Stimulated activated CD8-positive, alpha-beta memory T cell treated with anti-CD3 and anti-CD28 coated beads, Interleukin-7, amount 100 ng/mL, for 1 hour (primary cell): ENCODE measurements at places on chromosomes 1 and 21.

- DNase-seq: no peak
These were observed 10.9 kb upstream of the IFI16 start for GRCh38 chr1:158998781-158999161.

GRCh38 chr1:193462629-193463320 lies 276.4 kb upstream of the B3GALT2 start:
- DNase-seq: no peak

- DNase-seq: no peak
These were observed 151.5 kb downstream of the FCRL5 start for GRCh38 chr1:157400766-157401165.

DNA sequence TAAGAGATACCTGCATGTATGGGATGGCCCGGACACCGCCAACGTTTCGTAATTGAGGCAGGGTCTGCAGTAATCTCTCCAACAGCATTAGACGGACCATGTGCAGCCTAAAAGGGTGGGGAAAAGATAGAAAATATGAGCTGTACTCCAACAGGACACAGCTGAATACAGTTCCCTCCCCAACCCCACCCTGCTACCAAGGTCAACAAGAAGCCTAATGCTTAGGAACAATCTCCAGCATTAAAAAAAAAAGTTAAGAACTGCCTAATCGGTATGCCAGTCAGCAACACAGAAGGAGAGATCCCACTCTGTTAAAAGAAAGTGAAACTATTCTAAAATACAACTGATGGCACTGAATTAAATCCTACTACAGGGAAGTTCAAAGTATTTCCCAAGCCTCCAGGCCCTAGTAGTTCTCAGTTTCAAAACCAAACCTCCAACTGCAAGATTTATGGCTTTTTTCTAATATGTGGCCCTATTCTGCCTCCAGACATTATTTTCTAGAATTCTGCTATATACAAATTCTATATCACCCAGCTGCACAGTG lies 81.0 kb downstream of the UBR4 start:
- no peak for DNase-seq

DNA sequence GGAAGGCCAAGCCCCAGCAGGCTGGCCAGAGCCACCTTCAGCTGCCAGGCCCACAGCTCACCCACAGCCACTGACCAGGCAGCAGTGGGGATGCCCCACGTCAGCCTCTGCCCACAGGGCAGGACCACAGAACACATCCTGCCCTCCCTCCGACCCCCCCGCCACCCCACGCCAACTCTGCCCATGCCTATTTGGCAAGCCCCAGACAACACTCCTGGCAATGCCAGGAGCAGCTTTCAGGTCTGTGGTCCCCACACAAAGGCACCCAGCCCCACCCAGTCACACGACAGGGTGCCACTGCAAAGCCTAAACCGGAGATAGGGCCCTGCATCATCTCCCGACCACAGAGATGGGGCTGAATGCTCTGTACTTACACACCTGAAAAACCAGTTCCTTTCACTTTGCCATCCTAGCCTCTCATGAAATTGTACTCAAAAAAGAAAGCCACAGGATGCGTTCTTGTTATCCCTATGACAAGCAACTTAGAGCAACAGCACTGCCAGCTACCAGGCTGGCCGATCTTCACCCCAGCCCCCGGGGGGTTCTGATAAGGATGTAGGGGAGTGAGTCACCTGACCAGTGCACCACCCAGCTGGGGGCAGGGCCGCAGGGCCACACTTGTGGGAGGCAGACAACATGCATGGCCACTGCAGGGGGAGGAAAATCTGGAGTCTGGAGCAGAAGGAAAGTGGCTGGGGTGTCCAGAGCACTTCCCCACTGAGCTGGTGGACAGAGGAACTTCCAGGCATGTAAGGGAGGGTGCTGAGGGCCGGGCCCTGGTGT lies 36.2 kb downstream of the UBE2G2 start:
- peak; percentile 12 for DNase-seq

DNA sequence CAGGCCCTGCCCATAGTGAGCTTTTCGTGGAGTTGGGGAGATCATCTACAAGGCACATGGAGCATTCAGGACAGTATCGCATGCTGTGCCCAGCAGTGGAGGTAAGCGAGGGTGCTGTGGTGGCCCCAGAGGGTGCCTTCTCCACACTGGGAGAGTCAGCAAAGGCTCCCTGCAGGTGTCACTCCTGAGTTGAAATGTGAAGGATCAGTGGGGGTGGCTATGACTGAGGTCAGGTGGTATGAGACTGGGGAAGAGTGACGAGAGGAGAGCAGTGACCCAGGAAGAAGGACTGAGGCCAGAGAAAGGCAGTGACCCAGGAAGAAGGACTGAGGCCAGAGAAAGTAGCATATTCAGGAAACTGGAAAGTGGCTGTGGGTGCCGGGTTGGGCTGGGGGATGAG lies 53.0 kb downstream of the SPAG17 start:
- DNase-seq: no peak

DNA sequence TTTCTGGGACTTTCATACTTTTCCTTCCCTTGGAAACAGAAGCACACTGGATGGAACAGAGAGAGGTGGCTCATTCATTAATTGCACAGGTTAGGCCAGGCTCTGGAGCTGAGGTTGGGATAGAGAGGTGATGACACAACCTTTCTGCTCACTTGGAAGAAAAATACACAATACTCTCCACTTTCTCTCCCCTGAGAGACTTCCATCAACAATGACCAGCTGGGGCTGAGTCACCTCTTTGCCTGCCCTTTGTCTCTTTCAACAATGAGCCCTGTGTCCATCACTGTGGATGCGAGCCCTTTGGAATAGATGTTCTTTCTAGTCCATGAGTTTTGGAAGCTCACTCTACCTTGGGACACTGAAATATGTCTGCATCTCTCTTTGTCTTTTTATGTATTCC lies 43.1 kb downstream of the ATP2B4 start:
- no peak for DNase-seq

GRCh38 chr1:2269193-2269921 lies 41.2 kb downstream of the SKI start:
- no peak for DNase-seq

DNA sequence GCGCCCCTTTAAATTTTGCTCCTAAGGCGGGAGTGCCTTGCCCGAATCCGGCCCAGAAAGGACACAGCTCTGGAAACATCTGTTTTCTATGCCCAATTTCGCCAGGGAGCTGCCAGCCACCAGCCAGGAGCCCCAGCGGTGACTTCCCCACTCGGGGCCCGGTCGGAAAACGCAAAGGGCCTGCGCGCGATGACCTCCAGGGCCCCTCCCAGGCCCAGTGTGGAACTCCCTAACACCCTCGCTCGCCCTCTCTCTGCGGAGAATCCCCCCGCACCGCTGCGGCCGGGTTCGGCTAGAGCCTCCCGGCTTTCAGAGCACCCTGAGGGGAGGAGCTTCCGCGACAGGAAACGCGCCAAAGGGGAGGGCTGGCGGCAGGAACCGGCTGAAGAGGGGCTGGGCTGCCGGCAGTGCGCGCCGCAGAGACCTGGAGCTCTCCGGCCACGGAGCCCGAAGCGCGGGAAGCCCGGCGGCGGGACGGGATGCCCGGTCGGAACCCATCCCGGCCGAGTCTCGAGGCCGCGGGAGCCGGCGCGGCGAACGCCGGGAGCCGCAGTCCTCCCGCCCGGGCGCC lies 505 bp downstream of the CLSPN start:
- peak; percentile 53 for DNase-seq

GRCh38 chr1:40622936-40623629 lies 42.4 kb downstream of the RIMS3 start:
- no peak for DNase-seq

- DNase-seq: no peak
These were observed 18.3 kb upstream of the PHTF1 start for GRCh38 chr1:113777561-113777960.

- DNase-seq: no peak
These were observed 408.0 kb upstream of the KAZN start for GRCh38 chr1:14190508-14190907.

DNA sequence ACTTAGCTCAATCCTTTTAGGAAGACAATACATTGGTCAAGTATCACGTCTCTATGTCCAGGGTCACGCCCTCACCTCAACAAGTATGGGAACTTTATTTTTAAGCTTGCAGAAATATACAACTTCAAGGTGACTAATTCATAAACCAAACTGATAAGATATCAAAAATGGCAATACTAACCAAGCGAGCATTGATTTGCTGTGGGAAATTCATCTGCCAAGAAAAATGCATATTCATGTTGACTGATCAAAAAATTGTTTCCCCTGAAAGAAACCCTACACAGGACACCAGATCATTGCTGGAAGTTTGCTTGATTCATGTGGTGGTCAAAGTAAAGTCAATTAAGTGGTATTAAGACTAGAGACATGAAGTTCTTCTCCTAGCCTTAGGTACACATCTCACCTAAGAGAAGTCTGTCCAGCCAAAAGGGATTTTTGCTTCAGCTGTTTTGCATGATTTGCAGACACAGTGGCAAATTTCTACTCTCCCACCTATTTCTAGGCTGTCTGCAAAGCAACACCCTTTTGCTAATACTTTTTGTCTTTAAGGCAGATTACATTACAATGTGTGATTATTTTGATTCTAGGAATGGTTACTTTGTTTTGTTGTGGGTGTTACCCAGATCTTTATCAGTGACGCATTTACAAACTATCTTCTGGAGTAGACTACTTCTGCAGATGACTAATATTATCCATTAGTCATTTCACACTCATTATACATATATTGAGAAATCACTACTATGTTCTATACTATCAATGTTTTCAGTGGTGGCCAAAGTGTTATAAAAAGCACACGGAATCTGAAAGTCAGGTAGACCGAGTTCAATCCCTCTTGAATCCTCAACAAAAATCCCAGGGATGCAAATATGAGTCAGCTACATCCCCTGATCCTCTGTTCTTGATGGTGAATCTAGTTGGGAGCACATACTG lies 12.4 kb downstream of the SAMSN1 start:
- DNase-seq: no peak

DNA sequence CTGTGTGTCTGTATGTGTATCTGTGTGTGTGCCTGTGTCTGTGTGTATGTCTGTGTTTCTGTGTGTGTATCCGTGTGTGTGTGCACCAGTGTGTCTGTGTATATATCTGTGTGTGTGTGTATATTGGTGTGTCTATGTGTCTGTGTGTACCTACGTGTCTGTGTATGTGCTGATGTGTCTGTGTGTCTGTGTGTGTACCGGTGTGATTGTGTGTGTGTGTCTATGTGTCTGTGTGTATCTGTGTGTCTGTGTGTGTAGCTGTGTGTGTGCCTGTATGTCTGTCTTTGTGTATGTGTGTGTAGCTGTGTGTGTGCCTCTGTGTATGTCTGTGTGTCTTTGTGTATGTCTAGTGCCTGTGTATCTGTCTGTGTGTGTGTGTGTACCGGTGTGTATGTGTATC lies 32.0 kb downstream of the CAMK2N1 start:
- no peak for DNase-seq

DNA sequence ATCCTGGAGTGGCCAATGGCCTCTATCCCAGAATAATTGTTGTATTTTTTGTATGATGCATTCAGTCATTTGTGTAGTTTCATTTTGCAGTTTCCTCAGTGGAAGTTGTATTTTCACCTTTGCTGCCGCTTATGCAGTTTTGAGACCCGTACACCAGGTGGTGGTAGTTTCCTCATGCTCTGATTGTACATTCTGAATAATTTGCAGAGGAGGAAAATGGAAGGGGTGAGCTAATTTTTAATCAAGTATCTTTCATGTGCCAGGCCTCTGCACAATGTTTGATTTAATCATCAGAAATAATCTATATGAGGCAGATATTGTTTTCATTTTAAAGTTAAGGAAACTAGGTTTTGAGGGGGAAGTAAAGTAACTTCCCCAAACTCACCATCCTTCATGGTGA lies 29.5 kb downstream of the HLX start:
- no peak for DNase-seq

GRCh38 chr1:232705815-232706575 lies 76.1 kb upstream of the SIPA1L2 start:
- DNase-seq: no peak

GRCh38 chr1:1861339-1861730 lies 29.6 kb downstream of the GNB1 start:
- DNase-seq: no peak

DNA sequence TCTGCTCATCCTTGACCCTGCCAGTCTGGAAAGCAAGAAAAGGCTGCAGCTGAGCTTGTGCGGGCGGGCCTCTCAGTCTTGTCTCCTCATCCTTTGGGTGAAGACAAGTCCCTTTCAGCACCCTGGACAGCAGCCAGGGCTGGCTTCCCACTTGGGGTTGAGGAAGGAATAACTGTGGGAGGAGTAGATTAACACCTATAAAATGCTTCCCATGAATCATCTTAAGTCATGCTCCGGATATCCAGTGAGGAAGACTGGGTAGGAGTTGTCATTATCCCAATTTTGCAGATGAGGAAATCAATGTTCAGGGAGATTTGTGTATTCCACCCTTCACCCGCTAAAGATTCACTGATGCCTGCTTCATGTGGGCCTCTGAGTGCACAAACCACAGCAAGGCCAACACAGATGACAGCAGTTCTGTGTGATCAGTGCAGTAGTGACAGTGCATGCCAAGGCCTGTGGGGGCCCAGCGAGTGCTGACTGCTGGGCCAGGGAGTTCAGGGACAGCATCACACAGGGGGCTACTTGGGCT lies 20.1 kb upstream of the COL16A1 start:
- no peak for DNase-seq

GRCh38 chr1:9250411-9251381 lies 16.1 kb downstream of the H6PD start:
- no peak for DNase-seq

GRCh38 chr1:205774198-205775014 lies 876 bp downstream of the RAB29 start:
- DNase-seq: peak; percentile 6

DNA sequence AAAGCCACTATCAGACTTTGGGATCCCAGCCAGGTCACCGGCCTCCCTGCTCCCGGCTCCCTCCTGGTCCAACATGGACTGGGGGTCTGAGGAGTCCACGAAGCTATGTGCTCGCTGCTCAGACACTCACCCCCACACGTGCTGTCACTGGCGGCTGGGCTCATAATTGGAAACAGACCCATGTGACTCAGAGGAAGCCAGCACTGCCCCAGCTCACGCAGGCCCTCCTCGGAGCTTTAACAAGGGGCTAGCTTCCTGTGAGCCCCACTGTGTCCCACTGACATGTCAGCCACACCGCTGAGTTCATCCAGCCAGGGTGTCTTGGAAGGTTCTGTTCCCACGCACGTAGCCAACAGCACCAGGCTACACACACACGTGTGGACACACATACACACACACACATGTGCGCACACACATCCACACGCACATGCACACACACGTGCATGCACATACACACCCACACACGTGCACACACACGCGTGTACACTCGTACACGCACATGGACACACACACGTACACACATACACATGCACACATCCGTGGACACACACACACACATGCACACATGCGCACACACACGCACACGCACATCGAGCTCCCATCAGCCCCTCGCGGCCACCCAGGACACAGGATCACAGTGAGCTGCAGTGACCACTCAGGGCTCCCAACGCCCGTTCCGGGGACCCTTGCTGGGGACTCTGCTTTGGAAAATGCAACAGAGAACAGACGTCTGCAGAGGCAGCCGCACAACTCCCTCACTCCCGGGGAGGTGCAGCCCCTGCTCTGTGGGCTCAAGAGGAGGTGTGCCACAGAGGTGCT lies 18.4 kb upstream of the COL6A2 start:
- DNase-seq: no peak

DNA sequence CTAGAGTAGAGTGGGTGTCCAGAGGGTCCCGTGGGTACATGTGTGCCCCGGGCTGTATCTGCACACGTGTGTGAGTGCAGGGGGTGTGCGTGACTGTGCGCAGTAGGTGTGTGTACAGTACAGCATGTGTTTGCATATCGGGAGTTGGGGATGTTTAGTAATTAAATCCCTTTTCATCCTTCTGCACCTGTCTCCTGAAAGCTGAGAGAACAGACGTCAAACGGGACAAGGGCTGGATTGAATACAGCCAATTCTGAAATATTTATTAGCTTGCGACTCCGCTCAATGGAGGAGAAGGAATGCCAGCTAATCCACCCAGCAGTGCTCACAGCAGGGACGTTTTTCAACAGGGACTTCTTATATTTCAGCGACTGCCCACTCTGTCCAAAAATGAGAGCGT lies 44.7 kb upstream of the CASZ1 start:
- DNase-seq: no peak
